ENCODE measurements at places on chromosomes 6 and 20.

DNA sequence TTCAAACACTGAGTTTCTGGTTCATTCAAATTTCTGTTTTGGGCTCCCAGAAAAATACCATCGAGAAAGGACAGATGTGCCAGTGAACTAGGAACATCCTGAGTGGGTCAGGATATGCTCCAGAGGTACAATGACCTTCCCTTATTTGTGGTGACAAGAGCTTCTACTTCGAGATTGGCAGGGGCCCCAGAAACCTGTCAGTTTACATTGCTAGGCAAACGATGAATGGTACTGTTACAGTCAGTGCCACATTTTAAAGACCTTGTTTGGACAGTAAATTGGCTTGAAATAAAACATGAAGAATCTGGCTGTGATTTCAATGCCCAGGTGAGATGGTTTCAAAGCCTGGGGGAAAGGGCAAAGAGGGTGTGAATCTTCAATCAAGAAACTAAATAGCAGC is 454.5 kb upstream of the ID4 start:
- no peak for DNase-seq

GRCh38 chr6:168666699-168667427 is 225.9 kb downstream of the SMOC2 start:
- DNase-seq, result no peak

DNA sequence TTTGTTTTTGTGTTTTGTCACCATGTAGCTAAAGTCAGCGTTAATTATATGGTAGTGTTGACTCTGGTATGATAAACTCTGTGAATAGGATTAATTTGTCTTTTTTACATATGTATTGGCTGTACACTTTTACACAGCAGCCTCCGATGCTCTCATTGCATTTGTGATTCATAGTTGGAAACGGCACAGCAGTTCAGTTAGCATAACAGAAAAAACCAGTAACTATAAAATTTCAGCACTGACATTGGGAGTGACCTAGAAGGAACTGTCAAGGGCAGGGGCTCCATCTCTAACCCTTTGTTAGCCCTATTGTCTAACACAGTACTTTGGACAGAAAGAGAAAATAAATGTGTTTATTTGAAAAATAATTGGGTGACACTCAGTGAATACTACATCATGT is 5.6 kb upstream of the BEND6 start:
- DNase-seq, result no peak

DNA sequence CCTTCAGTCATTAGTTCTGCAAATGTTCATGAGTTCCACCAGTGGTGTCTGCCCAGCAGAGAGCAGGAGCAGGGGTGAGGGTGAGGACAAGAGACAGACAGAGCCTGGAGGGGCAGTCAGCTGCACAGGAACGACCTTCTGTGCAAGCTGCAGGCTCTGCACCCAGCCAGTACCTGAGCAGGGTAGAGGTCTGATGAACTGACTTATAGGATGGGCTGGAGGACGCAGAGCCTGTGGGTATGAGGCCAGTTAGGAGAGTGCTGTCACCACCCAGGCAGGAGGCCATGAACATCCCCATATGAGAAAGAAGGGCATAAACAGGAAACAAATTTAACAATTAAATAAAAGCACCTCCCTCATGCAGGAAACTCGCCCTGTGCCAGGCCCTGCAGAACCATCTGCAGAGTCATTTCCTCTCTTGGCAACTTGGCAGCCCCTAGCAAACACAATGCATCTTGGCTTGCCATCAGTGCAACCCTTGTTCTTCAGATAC is 17.9 kb downstream of the C6orf15 start:
- no peak for DNase-seq

DNA sequence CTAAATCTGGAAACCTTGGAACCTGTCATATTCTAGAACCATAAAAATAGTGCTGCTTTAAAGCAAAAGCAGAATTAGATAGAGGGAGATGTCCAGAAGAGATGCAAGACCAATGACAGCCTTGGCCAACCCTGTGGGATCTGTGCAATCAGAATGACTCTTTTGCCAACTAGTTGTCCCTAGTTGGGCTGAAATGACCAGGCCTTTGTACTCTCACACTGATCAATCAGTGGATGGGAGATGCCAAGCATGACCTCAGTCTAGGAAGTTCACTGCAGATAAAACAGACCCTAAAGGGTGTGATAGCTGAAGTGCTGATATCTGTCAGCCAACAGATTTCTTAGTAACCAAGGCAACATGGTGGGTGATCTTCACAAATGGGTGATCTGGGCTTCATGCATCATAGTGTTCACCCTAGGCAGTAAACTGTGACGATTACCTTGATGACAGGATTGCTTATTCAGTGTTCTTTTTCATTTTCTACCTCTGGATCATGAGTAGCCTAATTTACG is 52.1 kb downstream of the BCKDHB start:
- DNase-seq, result no peak

- no peak for DNase-seq
These were observed 111.6 kb downstream of the GMDS start for GRCh38 chr6:2133716-2134310.

DNA sequence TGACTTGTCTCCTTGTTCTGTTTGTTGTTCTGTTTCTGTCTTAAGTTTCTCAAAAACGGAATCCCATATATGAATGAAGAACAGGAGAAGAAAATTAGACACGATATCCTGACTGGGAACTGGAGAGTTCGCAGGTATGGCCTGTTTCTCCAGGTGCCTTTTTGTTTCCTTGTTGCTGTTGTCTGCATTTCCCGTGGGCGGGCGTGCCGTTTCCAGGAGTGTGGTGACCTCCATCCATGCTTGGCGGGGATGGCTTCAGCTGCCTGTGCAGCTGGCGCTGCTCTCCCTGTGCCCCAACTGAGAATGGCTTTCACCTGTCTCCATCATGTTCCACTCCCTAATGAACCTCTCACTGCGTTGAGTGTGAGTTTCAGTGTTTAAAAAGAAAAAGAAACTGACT is 4.4 kb downstream of the PNLDC1 start:
- DNase-seq, result no peak

GRCh38 chr6:33418690-33419291 is 884 bp upstream of the CUTA start:
- DNase-seq, result no peak

All from NCI-H187 (cell line).